ENCODE measurements at places on chromosomes 1 and 21.

DNA sequence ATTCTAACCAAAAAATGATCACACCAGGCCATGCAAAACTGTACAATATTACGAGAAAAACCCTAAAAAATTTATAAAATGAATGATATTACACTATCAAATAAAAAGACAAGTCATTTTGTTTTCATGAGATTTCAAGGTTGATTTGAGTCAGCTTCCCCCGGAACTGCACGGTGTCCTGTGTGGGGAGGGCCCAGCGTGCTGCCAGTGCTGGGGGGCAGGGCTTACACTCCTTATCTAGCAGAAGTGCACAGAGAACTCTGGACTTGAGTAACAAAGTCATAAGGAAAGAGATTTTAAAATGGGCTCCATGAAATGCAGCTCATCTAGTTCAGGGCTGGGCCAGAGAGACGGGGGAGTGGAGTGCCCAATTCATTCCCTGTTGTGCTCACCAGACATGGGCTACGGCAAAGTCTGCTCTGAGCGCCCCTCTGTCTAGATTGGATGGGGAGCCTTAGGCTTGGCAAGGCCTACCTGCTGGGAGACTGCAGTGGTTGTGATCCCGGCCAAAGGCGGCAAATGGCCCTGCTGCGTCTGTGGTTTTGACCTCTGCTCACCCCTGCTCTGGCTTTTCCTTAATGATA, 50.1 kb downstream of the COQ8A start:
- DNase-seq, result no peak

- DNase-seq, result no peak
Measured at GRCh38 chr1:111127923-111128643, 11.8 kb downstream of the DRAM2 start.

- no peak for DNase-seq
Measured at GRCh38 chr1:233140499-233140898, 155.0 kb downstream of the PCNX2 start.

DNA sequence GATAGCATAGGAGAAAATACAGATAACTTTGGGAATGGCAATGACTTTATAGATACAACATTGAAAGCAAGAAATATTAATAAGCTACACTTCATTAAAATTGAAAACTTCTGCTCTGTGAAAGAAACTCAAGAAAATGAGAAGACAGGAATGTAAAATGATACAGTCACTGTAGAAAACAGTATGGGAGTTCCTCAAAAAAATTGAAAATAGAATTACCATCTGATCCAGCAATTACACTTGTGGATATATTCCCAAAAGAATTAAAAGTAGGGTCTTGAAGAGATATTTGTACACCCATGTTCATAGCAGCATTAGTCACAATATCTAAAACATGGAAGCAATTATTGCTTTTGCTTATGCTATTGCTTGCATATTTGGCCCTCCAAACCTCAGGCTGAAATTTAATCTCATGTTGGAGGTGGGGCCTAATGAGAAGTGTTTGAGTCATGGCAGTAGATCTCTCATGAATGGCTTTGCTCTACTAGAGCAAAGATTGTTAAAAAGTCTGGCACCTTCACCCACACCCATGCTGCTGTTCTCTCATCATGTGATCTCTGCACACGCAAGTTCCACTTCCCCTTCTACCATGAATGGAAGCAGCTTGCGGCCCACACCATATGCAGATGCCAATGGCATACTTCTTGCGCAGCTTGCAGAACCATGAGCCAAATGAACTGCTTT, 15.3 kb upstream of the AHCYL1 start:
- DNase-seq, result no peak

- DNase-seq, result no peak
Measured at GRCh38 chr1:25157846-25158245, 74.5 kb downstream of the SYF2 start.

DNA sequence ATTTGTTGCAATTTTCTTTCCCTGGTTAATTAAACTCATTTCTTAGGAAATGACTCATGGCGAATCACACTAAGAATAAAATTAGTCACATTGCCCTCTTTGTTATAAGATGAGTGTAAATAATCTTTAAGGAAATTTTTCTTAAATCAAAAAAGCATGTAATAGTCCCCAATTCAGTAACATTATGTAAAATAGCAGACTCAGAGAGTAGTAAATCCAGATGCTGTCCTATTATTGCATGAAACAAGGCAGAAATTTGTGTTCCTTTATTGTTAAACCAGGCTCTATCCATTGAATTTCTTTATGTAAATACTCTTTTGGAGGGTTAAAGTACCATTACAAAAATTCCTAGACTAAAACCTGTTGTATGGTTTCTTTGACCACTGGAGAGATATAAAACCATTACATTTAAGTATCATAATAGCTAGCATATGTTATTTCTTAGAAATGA, 154.5 kb upstream of the C1orf87 start:
- DNase-seq, result no peak

DNA sequence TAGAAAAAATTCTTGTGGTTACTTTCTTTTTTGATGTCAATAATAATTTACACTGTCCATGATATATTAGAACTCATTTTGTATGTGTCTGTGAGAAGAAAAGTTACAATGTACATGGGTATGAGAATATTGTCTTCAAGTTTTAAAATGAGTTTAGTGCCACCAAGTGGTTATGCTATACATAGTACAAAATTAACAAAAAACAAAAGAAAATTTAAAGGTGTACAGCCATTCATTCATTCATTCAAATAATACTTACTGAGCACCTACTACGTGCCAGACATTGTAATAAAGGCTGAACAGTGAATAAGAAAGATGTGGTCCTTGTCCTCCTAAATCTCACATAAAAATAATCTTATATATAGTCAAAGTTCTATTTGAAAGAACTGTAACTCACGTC, 27.7 kb downstream of the UCHL5 start:
- DNase-seq, result no peak

- DNase-seq, result no peak
Measured at GRCh38 chr1:34750610-34751009, 4.2 kb upstream of the GJB5 start.

DNA sequence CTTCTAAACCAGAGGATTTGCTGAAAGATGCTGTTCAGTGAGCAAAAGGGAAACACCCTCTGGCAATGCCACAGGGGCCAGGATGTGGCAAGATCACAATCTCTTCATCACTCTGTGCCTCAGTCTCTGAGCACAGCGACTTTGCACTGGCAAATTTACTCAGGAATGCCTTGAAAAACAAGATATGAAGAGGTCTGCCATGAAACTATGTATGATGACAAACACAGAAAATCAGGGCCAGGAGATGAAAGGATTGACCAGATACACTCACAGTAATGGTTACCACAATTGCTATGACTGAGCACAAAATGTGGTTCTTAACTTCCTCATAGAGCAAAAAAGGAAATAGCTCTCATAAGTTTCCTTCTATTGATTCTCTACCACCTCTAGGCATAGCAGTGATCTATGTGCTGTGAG, 5.8 kb downstream of the TTC13 start:
- no peak for DNase-seq

- no peak for DNase-seq
Measured at GRCh38 chr1:177863796-177864195, 106.1 kb downstream of the SEC16B start.

All from cerebellar cortex (tissue), 1 donor.